Stimulated activated CD4-positive, alpha-beta T cell treated with anti-CD3 and anti-CD28 coated beads, Interleukin-2, amount 100 ng/mL, for 48 hours (primary cell): ENCODE measurements at places on chromosomes 7 and 10.

GRCh38 chr10:105154736-105155135 is 513.6 kb downstream of the SORCS3 start:
- DNase-seq, result no peak

GRCh38 chr7:159064816-159065510 is 79.7 kb downstream of the VIPR2 start:
- DNase-seq, result no peak

DNA sequence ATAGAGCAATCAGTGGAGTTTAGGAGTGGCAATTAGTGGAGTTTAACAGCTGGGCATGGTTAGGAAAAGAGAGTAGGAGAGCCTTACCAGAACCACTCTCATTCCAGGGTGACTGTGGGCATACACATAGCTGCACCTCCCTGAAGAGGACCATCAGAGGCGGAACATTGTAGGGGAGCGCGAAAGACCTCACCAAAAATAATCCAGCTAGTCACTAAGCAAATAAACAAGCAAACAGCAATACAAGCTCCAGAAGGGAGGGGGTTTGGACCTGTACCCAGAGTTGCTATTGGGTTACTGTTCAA is 4.1 kb upstream of the NACAD start:
- no peak for DNase-seq

DNA sequence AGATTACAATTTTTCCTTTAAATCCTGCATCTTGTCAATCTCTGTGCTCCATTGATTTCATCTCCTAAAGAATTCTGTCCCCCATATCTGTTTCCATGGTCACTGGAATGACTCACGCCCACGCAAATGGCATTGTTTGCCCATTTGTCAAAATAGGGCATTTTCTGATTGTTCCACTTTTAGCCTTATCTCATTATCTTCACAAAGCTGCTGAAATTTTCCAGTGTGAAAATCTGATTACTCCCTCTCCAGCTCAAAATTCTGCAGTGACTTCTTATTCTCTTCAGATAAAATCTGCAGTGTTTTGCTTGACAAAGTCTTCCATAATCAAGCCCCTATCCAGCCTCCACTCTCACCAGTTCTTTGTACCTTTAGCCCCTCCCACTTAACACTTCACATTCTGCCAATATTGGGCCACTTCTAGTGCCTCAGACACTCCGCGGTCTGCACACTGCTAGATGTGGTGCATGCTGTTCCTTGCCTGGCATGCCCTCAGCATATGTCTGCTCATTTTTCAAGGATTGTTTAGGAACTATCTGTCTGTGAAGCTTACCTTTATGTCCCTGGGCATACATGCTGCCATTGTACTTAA is 33.9 kb upstream of the CTTNBP2 start:
- no peak for DNase-seq

DNA sequence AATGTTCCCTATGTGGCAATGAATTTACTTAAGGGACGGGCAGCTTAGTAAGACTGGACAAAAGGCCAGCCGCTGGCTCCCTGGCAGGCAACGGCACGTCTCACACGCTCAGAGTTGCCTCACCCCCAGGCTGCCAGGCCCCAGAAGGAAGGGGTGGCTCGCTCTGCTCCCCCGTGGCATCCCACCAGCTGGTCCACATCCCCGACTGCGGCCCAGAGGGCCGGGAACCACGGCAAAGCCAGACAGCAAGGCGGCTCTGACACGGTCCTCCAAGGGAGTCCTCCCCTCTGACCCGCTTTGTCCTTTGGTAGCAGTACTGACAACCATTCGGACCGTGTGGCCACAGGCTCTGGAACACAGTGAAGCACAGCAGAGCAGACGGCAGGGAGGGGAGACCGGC is 34.1 kb downstream of the NUDT1 start:
- no peak for DNase-seq

- DNase-seq, result no peak
Observed at GRCh38 chr10:11533328-11533781, 78.1 kb downstream of the USP6NL start.

DNA sequence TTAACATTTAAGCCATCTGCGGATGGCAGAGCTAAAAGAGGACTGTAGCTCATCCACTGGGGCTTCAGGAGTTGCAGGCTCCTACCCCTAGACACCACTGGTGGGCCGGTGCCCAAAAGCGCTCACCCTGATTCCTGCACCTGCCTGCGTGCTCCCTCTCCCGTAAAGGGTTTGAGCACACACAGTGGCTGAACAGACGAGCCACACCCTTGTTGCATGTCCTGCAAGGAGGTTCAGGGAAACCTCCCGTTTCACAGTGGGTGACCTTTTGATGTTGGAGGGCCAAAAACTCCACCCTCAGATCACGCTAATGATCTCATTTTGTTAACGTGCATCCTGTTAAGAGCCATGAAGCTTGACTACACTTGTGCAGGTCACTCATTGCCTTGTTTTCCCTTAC is 37.9 kb downstream of the SYPL1 start:
- DNase-seq, result no peak

DNA sequence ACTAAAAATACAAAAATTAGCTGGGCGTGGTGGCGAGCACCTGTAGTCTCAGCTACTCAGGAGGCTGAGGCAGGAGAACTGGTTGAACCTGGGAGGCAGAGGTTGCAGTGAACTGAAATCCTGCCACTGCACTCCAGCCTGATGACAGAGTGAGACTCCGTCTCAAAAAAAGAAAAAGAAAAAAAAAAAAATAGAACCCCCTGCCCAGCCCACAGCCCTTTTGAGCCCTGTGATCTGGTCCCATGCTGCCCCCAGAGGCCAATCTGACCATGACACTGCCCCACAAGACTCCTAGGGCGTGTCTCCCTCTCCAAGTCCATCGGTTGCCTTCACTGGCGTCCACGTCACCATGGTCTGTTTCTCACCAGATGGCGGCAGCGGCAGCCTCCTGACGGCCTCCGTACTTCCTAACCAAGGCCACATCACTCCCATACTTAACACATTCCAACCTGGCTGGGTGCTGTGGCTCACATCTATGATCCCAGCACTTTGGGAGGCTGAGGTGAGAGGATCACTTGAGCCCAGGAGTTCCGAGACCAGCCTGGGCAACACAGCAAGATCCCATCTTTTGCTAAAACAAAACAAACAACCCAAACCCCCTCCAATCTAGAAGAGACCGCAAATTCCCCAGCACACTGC is 18.0 kb downstream of the STX1A start:
- DNase-seq, result no peak

- DNase-seq, result no peak
Observed at GRCh38 chr10:74963549-74963948, 137.1 kb downstream of the KAT6B start.

DNA sequence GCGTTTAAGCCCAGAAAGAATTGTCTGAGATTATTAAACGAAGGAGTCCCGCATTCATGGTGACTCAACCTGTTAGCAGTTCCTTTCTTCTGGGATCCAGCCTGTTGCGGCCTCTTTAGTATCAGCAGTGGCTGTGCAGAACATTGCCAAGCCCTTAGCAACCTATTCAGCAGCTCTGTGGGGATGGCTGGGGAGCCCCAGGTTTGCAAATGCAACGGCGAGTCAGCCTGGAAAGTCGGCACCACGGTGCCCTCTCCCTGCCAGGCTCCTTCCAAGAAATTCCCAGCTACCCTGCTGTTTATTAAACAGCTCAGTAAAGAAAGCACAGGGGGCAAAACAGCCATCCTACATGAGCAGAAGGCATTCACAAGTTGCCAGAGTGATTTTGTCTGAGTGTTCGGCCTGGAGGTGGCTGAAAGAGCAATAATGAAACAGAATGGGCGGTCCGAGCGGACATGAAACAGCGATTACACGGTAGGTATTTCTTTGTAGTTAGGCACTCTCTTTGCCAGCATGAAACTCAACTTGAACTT is 198.3 kb downstream of the BAMBI start:
- no peak for DNase-seq

DNA sequence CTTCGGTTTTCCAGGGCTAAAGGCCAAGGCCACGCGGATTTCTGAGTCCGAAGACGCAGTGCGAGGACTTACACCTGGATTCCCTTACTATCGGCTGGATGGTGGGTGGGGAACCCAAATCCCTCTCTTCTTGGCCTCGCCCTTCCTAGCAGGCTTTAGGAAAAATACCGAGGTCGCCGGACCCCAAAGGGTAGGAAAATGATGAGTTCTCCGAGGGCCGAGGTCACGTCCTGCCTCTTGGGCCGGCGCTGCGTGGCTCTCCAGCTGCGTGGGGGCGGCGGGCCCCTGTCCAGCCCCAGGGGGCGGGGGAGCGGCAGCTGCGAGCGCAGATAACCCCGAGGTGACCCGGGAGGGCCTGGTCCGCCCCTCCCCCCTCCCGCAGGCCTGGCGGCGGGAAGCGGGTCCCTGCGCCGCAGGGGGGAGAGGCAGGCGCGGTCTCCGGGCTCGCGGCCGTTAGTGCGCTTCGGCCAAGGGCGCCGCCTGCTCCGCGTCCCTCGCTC is 805 bp upstream of the HMX3 start:
- DNase-seq, result no peak

DNA sequence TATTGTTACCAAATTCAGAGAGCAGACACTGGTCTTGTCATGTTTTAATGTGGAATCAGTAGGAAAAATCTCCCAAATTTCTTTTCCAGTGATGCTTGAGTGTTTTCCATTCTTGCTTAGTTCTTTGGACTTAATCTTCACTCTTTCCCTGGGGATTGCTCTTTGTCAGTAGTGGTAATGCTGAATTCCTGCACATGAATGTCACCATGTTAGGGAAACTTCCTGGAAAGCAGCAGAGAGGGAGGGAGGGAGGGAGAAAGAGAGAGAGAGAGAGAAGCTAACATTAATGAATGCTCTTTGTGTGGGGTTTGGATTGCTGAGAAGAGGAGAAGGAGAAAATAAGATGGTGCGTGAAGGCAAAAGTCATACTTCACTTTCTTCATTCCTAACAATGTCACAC is 295.3 kb upstream of the COBL start:
- DNase-seq, result no peak

- DNase-seq, result no peak
Observed at GRCh38 chr7:36210291-36210922, 57.4 kb downstream of the EEPD1 start.

DNA sequence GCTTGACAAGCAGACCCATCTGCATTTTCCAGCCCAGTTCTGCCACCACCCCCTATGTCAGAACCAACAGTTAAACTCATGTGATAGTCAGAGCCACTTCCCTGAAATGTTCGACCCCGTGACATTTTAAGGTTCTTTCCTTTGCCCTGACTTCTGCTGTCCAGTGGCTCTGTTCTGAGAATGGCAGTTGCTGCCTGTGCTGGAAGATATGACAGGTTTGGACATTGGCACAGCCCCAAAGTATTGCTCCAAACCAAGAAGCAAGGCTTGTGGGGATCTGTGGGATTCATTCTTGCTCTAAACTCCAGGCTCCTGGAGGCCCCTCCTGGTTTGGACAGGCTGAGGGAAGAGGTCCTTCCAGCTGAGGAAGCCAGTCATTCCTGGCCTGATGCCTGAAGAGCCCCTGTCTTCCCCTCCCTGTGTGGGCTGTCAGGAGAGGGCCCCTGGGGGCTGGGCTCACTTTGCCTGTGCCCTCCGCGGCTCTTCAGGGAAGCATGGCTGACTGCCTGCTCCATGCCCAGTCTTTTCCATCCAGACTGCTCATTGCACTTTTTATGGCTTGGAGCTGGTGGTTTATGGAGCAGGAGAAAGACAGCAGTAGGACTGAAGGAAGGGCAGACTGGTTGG is 138.0 kb downstream of the CDH23 start:
- no peak for DNase-seq

DNA sequence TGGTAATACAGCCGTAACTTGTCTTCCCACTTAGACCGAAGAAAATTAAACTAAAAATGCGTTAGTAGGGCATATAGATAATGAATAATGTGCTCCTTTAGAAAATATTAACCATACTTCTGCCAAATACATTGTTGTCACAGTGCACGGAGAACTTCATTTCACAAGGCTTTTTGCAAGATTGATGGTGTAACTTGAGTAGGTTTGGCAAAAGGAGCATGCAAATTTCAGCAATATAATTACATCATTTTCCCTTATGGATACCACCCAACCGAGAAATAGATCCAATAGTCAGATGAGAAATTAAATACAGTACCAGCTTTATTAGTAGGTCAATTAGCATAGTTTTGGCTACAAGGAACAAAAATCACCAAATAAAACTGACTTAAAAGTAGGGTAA is 792.6 kb upstream of the C7orf33 start:
- no peak for DNase-seq

GRCh38 chr7:41245916-41246315 is 457.0 kb downstream of the INHBA start:
- DNase-seq, result no peak

- DNase-seq, result no peak
Observed at GRCh38 chr10:98353170-98353569, 61.8 kb downstream of the PYROXD2 start.

DNA sequence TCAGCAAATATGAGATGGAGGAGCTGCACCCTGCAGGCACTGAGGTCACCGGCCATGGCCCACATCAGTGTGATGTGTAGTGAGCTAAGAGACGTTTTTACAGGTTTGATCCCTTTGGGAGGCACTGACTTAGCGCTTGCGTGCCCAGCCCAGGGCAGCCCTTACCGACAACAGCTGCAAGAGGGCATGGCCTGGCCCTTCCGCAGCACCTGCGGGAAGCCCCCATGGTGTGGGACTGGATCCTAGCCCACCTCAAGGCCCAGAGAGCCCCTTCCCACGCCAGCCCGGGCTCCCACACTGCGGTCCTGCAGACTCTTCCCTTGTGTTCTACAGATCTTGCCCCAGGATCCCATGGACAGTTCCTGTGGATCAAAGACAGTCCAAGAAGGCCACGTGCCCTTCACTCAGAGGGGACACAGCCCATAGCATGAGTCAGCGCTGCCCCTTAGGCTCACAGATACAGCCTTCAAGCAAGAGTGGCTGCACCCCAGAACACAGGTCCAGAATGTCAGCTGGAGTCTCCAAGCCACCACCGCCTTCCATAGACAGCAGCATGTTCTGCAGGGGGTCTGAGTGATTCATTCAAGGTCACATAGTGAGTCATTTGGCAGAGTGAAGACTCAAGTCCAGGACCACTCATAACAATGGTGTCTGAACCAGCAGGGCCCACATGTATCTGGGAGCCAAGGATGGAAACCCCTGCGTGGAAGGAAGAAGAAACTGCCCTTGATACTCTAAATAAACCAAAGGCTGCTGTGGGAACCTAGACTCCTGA is 25.4 kb downstream of the TLL2 start:
- DNase-seq, result no peak

GRCh38 chr7:92446869-92447344 is 375 bp upstream of the GATAD1 start:
- DNase-seq, result no peak

GRCh38 chr10:112601214-112602090 is 154.4 kb downstream of the VTI1A start:
- no peak for DNase-seq

- DNase-seq, result no peak
Observed at GRCh38 chr10:132624847-132625471, 87.4 kb downstream of the INPP5A start.

DNA sequence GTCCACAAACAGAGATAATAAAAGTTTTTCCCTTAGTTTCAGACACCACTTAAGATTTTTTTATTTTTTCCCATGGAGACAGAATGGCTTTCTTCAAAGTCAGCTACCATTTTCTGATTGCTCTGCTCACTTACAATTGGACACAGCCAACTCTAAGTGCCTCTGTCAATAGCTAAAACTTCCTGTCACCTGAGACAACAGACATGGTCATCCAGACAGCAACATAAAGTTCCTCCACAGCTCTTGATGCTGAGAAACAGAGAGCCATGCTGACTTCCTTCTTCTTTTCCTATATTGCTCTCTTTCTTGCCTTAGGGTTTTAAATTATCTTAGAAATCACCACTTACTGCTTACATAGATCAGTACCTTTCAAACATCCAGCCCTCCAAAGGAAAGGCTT is 12.0 kb downstream of the ZNF800 start:
- no peak for DNase-seq

- DNase-seq, result no peak
Observed at GRCh38 chr7:69677054-69677852, 79.0 kb downstream of the AUTS2 start.

GRCh38 chr10:34254596-34254995 is 560.5 kb downstream of the PARD3 start:
- no peak for DNase-seq
